Activated CD8-positive, alpha-beta memory T cell treated with anti-CD3 and anti-CD28 coated beads, Interleukin-2, amount 50 U/mL, for 4 hours (primary cell): ENCODE measurements at places on chromosomes 1 and 21.

GRCh38 chr21:32426592-32427051, 14.1 kb downstream of the EVA1C start:
- DNase-seq, result no peak

DNA sequence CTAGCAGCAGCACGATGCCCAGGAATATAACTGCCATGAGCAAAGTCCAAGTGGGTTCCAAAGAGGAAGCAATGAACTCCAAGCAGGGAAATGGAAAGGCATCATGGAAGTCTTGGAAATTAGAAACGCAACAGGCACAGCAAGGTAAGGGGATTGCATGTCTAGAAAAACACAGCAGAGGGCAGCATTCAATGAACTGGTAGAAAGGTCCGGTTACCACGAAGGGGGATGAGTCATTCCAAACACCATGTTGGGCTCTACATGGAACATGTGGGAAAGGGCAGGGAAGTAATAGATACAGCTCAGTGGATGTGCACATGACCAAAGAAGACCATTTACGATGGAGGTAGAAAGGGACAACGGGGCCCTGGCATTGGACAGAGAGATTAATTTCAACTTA, 36.4 kb downstream of the RXRG start:
- DNase-seq, result no peak

DNA sequence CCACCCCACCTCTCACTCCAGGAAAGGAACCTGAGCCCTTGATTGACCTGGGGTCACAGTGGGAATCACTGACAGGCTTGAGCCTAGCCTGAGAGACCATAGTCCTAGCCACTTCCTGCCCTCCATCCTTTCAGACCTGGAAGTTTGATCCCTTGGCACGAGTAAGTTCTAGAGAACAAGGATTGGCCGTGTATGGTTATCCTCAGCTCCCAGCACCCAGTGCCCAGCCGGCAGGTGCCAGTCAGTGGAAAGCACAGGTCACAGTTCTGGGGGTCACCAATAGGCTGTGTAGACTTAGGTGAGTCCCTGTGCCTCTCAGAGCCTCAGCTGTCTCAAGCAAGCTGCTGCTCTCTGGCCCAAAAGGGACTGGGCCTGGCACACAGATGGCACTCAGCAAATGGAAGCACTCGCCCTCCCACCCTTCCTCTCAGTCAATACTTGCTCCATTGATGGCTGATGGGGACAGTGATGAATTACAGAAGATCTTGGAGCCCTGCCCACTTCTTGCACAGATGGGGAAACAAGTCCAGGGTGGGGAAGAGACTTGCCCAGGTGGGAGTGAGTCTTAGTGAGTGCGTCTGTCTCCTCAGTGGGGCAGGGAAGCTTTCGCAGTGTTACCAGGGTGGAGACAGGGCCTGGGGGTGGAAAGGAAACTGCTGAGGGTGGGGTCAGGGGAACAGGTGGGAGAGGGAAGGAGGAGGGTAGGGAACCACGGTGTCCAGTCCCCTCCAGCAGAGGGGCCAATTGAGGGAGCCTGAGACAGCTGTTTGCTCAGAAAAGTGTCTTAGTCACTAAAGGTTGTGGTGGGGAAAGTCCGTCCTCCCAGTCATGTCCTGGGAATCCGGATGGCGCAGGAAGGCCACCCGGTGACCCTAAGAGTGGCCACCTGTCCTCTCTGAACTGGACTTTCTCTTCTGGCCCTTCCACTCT, 2.6 kb upstream of the KCNQ4 start:
- DNase-seq, result no peak

DNA sequence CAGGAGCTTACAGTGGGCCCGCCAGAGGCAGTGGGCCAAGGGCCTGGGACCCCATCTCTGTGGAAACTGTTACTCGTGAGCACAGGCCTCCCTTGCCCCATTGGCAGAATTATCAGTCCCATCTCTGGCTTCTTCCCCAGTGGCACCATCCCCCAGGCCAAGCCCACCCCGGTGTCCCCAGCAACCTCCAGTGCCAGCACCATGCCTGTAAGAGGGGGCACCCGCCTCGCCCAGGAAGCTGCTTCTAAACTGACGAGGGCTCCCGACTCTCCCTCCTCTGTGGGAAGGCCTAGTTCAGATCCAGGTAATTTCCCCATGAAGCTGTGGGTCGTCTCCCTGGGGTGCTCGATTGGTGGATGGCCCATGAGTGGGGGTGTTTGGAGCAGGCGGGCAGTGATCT, 46.8 kb downstream of the TNFRSF8 start:
- DNase-seq, result no peak

DNA sequence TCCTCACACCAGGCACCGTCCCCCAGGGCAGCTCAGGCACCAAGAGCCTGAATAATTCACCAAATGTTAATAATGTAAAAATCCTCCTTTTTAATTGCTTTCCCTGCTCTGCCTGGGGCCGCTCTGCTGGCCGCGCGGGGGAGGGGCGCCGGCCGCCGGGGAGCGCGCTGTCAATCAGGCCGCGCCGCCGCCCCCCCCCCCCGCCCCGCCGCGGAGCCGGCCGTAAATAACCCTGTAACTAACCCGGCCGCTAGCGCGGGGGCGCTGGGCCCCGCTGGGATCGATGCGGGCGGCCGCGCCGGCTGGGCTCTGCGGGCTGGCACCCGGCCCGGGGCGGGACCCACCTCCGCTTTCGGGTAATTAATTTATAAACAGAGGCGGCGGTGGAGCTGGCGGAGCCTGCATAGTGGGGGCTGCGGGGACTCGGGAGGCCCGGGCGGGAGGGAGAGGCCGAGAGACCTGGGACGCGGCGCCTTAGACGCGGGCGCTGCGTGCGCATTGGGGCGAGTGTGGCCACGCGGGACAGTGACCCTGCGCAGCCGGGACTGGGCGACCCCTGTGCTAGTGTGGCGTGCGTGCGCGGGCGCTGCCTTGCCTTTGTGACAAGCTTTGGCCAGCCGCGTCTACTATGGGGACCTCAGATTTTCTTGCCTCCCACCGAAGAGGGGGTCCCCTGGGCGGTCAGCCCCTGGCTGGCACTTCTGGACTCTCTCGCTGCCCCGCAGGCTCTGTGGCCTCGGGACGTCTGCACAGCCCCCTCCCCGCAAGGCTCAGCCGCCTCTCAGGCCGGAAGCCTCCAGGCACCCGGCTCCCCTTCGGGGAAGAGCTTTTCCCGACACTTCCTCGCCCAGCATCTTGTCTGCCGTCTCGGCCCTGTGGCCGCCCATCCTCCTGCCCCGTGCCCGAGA, 16.6 kb downstream of the SAMD11 start:
- no peak for DNase-seq

- DNase-seq, result no peak
Measured at GRCh38 chr1:55695151-55695550, 480.0 kb upstream of the USP24 start.

GRCh38 chr1:220791956-220792355, 5.2 kb downstream of the MTARC1 start:
- DNase-seq, result no peak

DNA sequence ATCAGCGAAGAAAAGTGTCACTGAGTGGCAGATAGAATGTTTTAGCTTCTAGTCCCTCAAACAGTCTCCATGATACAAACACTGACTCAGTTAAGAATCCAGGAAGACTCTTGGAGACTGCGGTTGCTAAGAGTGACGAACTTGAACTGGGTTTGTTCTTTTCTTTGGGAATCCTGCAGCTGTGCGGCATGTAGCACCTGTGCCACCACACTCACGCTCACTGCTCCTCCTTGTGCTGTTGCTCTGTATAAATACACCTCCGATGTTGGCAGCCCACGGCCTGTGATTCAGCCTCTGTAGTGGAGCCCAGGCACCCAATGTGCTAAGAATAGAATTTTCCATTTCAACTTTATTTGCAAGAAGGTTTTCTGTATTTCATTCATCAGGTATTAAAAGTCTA, 5.5 kb upstream of the PPIE start:
- DNase-seq, result no peak

- no peak for DNase-seq
Measured at GRCh38 chr1:15151377-15151806, 2.2 kb upstream of the TMEM51 start.

DNA sequence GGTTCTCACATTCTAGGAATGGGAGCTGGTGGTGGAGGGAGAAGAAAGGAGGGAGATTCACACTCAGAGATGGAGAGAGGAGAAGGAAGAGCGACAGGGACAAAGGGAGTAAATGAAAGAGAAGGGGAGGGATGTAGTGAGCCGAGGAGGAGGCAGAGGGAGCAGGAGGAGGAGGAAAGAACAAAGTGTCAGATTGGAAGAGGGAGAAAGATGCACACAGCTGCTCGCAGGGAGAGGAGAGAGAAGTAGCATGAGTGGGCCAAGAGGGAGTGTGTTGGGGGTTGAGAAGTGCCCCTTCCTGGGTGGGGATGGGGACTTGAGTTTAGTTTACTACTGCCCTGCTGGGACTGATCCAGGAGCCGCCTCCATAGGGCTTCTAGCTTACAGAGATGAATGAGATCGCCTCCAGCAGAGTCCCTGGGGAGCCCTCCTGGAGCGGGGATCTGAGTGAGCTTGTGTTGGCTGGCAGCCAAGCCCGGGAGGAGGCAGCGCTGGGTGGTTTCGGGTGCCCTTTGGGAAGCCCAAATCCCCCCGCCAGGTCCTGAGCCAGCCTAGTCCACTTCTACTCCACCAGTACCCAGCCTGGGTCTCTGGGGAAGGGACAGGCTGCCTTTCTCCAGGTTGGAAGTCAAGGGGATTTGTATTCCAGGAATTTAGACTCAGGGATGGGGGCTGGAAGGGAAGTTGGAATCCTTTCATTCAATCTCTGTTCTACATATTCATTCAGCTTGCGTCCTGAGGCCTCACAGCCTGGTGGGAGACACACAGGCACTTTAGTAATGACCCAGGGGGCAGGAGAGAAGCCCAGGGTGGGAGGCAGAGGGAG, 20.9 kb downstream of the PTPRU start:
- DNase-seq, result no peak

DNA sequence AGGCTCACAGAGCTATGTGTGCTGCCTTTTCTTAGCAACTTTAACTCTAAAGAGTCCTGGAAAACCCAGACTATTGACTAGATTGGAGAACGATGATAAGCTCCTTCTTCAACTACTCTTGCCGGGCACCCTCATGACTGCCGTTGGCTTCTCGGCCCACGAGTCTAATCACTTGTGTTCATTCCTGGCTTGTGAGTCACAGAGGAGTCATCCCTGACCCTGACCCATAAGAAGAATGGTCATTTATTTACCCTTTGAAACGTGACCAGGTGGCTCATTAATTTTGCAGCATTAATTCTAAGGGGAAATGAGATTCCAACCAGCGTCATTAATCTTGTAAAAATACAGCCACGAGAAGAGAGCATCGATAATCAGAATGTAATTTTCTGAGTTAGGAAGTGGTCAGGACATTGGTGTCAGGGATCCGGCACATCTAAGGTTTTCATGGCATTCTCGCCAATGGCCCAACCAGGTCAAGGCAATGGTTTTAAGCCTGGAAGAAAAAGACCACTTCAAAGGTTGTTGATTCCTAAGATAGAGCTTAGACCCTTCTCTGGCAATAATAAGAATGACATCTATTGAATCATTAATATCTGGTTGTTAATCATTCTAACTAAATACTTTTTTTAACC, 183.6 kb upstream of the RUNX1 start:
- DNase-seq, result no peak

GRCh38 chr1:25642574-25643108, 26.1 kb downstream of the MAN1C1 start:
- DNase-seq, result peak; percentile 55

DNA sequence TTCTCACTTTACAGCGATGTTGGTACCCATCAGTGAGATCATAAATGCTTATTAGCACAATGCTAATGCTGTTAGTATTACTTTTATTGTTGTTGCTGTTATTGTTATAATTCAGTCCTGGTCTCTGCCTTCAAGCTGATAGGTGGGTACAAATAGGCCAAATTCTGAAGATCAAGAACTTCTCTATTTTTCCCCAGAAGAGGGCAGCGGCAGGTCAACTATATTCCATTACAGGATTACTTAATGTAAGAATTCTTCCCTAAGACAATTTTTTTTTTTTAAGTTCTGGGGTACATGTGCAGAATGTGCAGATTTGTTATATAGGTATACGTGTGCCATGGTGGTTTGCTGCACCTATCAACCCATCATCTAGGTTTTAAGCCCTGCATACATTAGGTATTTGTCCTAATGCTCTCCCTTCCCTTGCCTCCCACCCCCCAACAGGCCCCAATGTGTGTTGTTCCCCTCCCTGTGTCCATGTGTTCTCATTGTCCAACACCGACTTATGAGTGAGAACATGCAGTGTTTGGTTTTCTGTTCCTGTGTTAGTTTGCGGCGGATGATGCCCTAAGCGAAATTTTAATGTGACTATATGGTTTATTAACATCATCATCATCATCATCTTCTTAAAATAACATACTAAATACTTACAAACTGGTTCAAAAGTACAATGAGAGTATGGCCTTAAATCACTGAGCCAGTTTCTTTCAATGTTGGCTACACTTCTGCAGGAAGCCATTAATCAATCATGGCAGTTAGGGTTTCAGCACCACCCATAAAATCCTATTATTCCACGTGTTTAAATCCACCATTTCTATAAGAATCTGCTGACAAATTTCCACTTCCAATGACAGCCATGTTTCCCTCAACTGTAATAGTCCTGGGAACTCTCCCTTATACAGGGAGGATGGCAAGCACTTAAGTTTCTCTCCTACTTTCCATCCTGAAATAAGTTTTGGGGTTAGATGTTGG, 19.2 kb downstream of the SLC19A2 start:
- no peak for DNase-seq

- no peak for DNase-seq
Measured at GRCh38 chr1:47696737-47697441, 259.0 kb downstream of the FOXD2 start.

GRCh38 chr1:27968692-27969091, 8.9 kb downstream of the XKR8 start:
- no peak for DNase-seq

DNA sequence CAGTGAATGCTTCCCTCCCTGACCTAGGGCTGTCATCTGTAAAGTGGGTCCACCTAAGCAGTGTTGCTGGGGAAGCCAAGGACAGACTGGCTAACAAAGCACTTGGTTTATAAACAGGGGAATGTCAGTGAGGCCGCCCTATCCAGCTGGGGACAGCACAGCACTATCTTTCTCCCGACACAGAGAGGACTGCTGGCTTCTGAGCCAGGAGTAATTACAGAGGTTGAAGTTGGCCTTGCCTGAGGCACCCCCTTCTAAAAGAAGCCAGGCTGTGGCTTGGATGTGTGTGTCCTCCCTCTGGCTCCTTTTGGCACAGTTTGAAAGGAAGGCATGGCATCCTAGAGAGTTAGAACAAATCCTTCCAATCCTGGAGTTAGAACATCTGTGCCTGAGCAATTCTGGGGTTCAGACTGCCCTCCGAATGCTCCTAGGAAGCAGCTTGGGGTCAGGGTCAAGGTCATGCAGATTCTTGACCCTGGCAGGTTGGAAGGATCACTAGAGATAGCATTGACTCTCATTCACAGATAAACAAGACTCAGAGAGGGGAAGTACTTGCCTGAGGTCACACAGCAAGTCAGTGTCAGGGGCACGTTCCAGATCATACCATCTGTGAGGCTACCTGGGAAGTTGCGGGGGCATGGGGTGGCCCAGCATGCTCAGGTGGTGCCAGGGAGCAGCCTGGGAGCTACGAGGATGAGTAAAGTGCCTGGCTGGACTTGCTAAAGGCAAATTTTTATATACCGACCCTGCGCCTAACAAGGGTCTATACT, 1.3 kb upstream of the LDLRAP1 start:
- DNase-seq, result no peak

GRCh38 chr1:223345720-223346119, 18.3 kb downstream of the SUSD4 start:
- no peak for DNase-seq
